Mesendoderm (in vitro differentiated cells): ENCODE measurements at places on chromosomes 3 and 15.

GRCh38 chr15:92277776-92278175, 115.9 kb upstream of the ST8SIA2 start:
- DNase-seq: peak; percentile 49

- peak; percentile 90 for DNase-seq
These were observed 7.3 kb downstream of the GRIP2 start for GRCh38 chr3:14532691-14533456.

GRCh38 chr3:136142592-136142991, 53.5 kb downstream of the MSL2 start:
- peak; percentile 98 for DNase-seq

- DNase-seq: peak; percentile 40
These were observed 762 bp downstream of the CTNNB1 start for GRCh38 chr3:41199866-41200668.

DNA sequence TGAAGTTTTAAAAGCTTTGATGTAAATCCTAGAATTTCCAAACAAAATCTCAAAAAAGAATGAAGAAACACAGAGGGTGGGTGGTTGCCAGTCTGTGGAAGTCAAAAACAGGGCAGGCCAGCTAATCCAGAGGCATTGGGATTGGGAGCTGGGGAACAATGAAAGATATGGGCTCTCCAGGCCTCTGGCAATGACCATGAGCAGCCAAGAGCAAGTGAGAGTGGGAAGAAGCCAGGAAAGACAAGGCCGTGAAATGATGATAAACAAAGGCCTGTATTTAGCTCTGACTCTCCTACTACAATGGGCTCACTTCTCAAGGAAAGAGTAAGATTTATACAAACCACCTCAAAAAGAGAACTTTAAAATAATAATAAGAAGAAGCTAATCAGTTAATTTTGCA, 248.5 kb downstream of the ZMAT3 start:
- DNase-seq: peak; percentile 18

DNA sequence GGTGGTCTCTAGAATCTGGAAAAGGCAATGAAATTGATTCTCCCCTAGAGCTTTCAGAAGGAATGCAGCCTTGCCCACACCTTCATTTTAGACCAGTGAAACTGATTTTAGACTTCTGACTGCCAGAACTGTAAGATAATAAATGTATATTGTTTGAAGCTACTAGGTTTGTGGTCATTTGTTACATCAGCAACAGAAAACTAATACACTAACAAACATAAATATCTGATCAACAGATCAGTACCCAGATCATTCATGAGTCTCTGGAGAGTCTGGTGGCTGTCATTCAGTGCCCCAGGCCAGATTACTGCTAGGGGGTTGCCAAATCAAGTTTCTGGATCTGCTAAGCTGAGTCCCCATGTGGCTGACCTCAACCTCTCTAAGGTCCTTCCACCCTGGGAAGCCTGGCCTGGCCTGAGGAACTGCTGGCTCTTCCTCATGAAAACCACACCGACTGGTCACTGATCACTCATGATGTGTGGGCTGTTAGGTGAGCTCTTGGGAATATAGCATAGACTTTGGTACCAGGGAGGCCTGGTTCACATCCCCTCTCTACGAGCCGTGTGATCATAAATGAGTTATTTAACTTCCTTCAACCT, 11.1 kb upstream of the LACTB start:
- DNase-seq: no peak

- no peak for DNase-seq
These were observed 27.4 kb downstream of the CGNL1 start for GRCh38 chr15:57403566-57404325.

DNA sequence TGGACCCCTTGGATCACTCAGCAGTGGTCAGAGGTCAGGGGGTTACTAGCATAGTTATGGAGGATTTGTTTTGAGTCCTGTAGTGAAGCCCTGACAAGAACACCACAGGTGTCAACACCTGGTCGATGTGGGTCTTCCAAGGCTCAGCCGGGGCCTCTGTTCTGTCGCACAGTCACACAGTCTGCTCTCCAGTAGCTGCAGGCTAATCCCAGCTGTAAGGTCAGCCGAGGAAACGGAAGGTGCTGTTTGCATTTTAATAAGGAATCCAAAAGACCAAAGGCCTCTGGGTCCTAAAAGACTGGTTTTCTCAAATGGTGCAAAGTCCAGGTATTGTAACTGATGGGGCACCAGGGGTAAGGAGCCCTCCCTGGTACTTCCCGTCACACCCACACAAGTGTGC, 71.7 kb downstream of the RPLP1 start:
- no peak for DNase-seq

- peak; percentile 33 for DNase-seq
These were observed 75.4 kb upstream of the RGMA start for GRCh38 chr15:93164409-93164808.

DNA sequence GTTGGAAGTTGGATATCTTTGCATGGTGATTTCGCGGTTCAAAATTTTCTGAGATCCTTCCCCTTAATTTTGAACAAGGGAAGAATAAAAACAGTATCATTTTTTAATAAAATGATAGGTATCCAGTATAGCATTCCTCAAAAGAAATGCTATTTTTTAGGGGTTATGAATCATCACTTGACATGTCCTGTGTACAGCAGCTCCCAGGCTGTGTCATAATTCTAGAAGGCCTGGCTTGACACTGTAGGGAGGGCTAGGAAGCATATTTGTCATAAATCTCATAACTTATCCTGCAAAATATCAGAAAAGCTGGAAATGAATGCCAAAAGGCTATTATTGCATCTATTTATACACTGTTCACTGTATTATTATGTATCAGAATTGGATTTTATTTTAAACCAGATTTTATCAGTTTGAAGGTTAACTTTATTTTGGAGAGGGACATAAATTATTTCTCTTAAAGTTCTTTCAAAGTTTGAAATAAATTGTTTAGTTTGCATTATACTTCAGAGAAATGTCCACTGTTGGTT, 539.1 kb upstream of the ROBO2 start:
- DNase-seq: no peak

DNA sequence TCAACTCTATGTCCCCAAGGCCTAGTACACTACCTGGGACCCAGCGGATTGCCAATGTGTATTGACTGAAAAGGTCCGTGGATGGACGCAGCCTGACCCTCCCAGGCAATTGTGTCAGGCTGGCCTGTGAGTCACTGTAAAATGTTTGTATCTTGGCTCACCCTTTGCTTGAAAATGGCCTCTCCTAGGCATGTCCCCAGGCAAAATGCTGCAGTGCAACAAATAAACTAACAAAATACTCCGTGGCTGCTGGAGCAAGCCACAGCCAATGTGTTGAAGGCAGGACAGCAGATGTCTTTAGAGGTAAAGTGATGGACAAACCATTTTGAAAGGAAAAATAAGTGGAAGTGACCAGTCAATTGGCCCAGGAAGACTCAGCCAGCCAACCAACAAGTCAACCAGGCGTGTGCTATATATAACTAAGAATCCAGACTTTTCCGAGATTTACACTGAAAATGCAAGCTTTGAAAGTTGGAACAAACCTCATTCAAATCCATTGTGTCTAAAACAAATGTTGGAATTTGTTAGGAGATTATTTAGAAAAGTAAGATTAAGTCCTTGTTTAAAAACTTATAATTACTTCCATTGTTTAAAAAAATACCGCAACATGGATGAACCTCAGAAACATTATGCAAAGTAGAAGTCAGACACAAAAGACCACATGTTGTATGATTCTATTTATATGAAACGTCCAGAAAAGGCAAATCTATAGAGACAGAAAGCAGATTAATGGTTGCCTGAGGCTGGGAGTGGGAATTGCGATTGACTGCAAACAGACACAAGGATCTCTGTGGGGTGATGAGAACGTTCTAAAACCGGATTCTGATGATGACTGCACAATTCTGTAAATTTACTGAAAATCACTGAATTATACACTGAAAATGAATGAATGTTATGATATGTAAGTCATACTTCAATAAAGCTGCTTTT, 191.2 kb downstream of the TLE3 start:
- no peak for DNase-seq

DNA sequence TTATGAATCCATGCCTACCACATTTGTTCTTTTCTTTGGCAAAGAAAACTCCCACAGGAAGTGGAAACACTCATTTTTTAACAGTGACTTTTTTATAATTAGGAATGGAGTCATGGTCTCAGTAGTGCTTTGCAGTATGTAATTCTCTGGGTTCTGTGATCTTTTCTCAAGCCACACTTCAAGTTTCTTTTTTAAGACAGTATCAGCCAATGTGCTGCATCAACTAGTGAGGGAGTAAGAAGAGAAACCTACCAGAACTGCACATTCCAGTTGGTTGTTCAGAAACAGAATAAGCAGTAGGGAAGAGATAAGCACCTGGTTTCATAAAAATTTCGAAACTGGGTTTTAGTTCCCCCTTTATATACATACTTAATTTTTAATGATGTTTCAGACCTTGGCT, 126.3 kb downstream of the FOXB1 start:
- no peak for DNase-seq

DNA sequence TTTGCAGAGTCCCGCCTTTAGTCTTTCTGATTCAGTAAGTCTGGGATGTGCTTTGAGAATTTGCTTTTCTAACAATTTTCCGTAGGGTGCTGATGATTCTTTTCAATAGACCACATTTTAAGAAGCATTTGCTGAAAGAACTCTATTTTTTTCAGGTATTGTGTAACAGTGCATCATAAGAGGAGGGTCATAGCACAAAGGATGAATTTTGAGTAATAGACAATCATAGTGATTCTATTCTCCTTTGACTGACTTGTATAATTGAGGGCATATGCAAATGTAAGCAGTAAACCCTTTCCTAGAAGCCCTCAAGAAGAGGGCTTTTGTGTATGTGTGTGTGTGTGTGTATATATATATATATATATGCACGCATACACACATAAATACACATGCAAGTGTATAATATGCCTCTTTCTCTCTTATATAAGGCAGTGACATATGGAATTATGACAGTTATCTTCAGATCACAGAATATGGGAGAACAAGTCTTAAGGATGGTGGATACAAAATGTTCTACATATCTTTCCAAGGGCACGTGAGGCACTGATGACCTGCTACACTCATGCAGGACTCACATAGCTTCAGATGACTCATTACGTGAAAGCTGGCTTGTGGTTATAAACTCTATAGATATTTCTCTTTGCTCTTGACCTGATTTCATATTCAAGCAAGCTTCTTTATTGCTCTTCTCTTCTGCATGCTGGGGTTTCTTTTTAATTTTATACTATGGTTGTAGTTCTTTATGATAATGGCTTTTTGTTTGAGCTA, 6.5 kb upstream of the PLSCR1 start:
- DNase-seq: no peak

GRCh38 chr15:81152799-81153198, 18.7 kb downstream of the CFAP161 start:
- no peak for DNase-seq

- no peak for DNase-seq
These were observed 133.8 kb upstream of the NAALADL2 start for GRCh38 chr3:174725303-174725702.

DNA sequence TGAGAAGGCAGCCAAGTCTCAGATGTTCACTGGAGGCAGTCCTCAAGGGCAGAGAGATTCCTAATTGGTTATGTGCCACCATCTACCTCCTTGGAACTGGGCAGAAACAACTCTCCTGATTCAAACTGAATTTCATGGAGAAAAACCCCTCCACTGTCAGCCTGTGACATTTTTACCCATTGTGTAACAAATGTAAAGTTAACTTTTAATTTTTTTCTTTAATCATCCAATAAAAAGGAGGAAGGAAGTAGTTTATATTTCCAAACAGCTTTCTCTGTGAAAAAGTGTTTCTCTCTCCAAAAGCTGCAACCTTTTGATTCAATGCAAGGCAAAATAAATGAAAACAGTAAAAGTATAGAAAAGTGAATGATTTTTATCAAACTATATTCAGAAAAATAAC, 510 bp upstream of the COLQ start:
- no peak for DNase-seq

DNA sequence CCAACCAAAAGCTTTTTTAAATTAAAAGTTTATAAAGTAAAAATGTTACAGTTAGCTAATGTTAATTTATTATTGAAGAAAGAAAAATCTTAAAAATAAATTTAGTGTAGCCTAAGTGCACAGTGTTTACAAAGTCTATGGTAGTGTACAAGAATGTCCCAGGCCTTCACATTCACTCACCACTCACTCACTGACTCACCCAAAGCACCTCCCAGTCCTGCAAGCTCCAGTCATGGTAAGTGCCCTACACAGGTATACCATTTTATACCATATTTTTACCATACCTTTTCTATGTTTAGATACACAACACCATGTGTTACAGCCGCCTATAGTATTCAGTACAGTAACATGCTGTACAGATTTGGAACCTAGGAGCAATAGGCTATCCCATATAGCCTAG, 29.1 kb downstream of the SSR3 start:
- no peak for DNase-seq

GRCh38 chr15:84911879-84912660, 27.6 kb downstream of the SLC28A1 start:
- no peak for DNase-seq

- no peak for DNase-seq
These were observed 82.8 kb downstream of the SEMA5B start for GRCh38 chr3:122944671-122945161.

GRCh38 chr3:186303965-186304364, 58.1 kb downstream of the DGKG start:
- DNase-seq: peak; percentile 52

GRCh38 chr15:58704155-58704865, 45.2 kb downstream of the ADAM10 start:
- no peak for DNase-seq

GRCh38 chr3:74067296-74067695, 442.6 kb upstream of the PDZRN3 start:
- DNase-seq: no peak

- DNase-seq: no peak
These were observed 64.8 kb upstream of the PCSK6 start for GRCh38 chr15:101554115-101554915.

DNA sequence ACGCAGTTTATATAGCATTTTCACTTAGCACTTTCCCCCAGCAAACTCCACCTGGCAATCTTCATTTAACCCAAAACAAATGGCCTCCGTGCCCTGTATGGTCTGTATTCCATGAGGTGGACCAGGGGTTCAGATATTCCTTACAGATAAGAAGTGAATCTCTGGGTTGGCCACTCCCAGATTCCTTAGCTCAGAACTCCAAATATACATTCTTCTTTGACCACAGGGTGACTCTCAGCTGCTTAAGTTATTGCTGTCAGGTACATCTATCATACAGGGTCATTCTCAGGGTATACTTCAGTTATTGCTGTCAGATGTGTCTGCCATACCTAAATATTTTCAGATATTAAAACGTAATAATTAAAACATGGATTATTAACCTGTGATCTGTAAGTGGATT, 229.8 kb downstream of the TBL1XR1 start:
- no peak for DNase-seq

- DNase-seq: peak; percentile 18
These were observed 95.5 kb downstream of the CCNL1 start for GRCh38 chr3:157064402-157064801.
